Gastroesophageal sphincter (tissue), 4 donors: ENCODE measurements at places on chromosomes 6 and 20.
A peak's percentile ranks its signal among the peaks of the same experiment; 100 is the strongest.

DNA sequence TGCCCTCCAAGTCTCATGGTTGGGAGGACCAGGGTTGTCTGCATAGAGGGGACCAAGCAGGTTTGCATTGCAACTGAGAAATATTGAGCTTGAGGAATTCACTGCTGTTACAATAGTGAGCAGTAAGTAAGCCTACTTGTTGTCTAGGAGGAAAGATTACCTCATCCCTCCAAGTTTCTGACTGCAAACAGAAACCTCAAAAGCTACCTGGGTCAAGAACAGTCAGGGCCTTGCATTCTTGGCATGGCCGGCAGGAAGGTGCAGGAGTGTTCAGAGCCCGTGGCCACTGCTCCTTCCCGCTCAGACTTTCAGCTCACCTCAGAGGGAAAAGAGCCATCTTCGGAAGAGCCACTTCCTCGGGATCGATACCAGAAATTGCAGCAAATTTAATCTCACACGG lies 46.0 kb upstream of the DOK5 start:
- no peak for ATAC-seq

GRCh38 chr6:133644892-133645619 lies 243.9 kb upstream of the TCF21 start:
- no peak for ATAC-seq

- peak; percentile 85 for ATAC-seq
These were observed at the start of gene B3GALT4 for GRCh38 chr6:33276864-33277662. Gene B3GALT4 (plus strand): TSS chr6:33277123. CDS start chr6:33277420, 297 bp downstream.

DNA sequence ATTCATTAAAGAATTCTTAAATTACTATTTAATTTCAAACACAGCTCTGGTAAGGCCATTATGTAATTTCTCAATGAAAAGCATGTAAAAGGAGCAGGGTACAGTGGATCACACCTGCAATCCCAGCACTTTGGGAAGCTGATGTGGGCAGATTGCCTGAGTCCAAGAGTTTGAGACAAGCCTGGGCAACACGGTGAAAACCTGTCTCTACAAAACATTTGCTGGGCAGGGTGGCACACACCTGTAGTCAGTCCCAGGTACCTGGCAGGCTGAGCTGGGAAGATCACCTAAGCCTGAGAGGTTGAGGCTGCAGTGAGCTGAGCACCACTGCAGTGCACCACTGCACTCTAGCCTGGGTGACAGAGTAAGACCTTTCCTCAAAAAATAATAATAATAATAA lies 37.4 kb downstream of the MDN1 start:
- ATAC-seq = no peak

- ATAC-seq = peak; percentile 96
These were observed 29.6 kb downstream of the RAMACL start for GRCh38 chr6:166556863-166557322.

DNA sequence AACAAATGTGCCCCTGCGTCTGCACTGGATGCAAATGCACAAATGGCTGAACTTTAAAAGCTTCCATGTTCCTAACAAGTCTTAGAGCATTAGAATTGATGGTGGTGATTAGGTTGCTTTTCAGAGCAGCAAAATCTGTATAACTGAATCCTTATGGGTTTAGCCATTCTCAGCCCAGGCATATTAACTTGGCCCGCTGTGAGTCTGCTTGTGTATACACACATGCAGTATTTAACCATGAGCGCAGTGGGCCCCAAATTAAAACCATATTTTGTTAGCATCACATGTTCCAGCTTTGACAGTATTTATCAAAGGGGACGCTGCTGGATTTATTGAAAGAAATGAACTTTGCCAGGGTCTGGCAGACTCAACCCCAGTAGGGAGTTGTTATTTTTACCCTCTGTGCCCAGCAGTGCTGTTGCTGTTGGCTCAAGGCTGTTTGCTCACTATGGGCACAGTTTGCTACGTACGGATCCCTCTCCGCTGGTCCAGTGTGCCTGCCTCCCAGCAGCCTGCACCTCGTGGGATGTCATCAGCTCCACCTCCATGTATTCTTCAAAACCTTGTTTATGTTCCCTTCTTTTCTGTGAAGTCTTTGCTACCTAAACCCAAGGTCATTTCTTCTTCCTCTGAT lies 144.7 kb downstream of the QRSL1 start:
- ATAC-seq = no peak
